ENCODE measurements at places on chromosomes 3 and 15. TPM values are rescaled to one million over a fixed set of nuclear protein-coding genes. Genes with fewer than 3 reads are reported as not detected.

MGLL gene
- total RNA-seq, result 2.1 TPM

SLC25A36 gene
- 115 TPM for total RNA-seq

PPP1R2 gene
- 150 TPM for total RNA-seq

GOLGA6B gene
- total RNA-seq, result 0.70 TPM

MYO5A gene
- 20.8 TPM for total RNA-seq

All from naive thymus-derived CD4-positive, alpha-beta T cell (primary cell).